ENCODE measurements at places on chromosomes 11 and 22. TPM values are rescaled to one million over a fixed set of nuclear protein-coding genes. Genes with fewer than 3 reads are reported as not detected.

DNA sequence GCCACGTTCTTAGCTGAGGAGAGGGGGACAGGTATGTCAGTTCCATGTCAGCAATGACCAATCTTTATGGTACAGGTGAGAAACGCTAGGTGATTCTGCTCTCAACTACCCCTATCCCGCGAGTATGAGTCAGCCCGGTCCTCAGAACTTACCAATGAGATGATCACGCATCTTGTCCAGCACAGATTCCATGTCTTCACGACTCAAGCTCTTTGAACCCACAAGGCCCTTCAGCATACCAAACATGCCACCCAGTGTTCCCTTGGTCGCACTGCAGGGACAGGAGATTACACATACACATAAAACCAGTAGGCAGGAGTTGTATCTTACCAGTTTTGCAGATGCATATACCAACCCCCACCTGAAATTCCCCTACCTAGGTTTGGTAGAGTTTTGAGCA lies 2.9 kb downstream of the SRPRA start:
- no peak for DNase-seq

Gene CD248
- 45.2 TPM for total RNA-seq

- DNase-seq: no peak
Measured at GRCh38 chr22:47174671-47175112, 412.2 kb downstream of the TBC1D22A start.

Gene CCDC157
- total RNA-seq: 4.2 TPM

Gene FGF4
- total RNA-seq: not detected

All from vagina (tissue), 2 donors.